ENCODE measurements at places on chromosomes 2 and 18.
A peak's percentile ranks its signal among the peaks of the same experiment; 100 is the strongest.

DNA sequence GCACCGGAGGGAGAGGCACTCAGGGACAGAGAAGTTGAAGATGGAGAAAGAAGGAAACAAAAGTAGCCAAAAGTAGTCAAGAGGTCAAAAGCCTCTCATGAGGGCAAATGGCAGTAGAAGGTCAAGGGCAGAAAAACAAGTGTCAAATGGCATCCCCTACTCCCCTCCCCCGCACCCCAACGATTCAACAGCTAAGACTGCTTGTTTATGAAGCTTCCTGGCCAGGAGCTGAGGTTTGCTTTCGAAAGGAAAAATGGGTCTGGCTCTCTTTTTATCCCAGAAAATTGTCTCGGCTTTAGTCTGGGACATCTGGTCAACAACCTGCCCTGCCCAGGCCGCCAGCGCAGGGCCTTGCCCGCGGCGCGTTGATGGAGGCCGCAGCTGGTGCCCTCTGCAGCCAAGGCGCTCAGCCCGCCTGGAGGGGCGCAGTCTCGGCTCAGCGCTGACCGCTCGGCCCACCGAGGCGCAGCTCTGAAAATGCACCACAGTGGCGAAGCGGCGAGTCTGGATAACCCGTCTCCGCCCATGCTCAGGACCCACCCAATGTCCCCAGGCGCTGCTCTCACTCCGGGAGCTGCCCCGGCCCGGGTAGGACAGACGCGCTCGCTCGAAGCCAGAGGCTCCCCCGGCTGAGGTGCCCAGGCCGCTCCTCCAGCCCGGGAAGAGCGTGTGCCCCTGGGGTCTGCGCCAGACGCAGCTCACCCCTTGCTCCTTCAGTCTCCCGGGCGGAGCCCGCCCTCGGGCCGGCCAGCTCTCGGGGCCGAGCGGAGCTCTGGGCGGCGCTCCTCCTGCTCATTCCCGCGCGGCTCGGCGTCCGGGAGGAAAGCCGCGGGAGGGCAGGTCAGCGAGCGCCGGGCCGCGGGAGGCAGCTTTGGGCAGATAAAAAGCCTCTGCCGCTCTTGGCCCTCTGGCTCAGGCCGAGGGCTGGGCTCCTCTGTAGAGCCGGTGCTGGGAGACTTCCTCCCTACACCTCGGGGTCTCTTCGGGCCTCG lies 1.8 kb upstream of the TBR1 start:
- DNase-seq = peak; percentile 57

- DNase-seq = no peak
These were observed 1632.8 kb upstream of the CELF4 start for GRCh38 chr18:39198376-39198775.

DNA sequence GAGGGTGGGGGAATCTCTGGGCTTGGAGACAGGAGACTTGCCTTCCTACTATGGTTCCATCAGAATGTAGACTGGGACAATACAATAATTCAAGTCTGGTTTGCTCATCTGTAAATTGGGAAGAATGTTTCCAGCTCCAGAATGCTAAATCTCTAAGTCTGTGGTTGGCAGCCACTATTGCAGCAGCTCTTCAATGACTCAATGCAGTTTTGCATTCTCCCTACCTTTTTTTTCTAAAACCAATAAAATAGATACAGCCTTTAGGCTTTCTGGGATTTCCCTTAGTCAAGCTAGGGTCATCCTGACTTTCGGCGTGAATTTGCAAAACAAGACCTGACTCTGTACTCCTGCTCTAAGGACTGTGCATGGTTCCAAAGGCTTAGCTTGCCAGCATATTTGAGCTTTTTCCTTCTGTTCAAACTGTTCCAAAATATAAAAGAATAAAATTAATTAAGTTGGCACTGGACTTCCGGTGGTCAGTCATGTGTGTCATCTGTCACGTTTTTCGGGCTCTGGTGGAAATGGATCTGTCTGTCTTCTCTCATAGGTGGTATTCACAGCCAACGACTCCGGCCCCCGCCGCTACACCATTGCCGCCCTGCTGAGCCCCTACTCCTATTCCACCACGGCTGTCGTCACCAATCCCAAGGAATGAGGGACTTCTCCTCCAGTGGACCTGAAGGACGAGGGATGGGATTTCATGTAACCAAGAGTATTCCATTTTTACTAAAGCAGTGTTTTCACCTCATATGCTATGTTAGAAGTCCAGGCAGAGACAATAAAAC lies 6.5 kb downstream of the TTR start:
- DNase-seq = no peak

- peak; percentile 56 for DNase-seq
These were observed 143.6 kb upstream of the MAP3K20 start for GRCh38 chr2:172931918-172932520.

DNA sequence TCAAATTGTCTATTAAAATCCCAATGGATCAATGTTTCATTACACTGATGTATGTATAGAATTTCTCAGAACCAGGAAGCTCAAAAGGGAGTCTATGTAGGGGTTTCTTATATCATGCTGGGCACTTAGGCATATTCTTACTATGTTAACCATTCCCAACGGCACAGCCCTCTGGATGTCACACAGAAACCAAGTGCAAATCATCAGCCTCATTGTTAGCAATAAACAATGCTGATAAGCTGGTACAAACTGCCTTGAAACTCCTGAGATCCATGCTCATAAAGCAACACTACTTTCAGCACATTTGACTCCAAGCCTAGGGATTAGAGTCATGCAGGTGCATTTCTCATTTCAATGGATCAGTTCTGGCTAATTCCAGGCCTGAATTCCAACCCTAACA lies 730.2 kb upstream of the SLC39A10 start:
- DNase-seq = no peak

DNA sequence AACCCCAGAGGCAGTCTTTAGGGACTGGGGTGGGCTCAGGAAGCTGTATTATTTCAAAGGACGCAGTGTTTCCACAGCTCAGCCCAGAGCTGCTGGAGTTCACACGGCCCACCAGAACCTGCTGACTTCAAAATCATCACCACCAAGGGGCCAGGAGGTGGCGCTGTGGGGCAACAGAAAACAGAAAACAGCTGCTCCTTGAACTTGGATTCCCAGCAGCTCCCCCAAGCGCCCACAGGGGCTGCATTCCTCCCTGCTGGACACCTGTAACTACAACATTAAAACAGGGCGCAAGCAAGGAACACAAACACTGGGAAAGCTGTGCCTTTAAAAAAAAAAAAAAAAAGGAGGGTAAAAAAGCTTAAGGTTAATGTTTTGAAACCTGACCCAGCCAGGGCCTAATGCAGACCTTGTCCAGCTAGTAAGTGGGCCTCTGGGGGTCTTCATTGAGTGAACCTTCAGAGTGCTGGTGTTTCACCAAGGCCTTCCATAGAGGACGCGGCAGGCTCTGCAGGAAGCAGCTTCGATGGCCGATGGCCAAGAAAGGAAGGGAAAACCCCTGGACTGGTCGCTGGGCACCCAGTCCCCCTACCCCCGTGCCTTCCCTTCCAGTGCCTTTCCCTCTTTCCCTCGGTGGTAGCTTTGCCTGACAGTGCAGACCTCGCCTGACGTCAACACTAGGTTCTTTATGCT lies 25.9 kb downstream of the MLPH start:
- peak; percentile 78 for DNase-seq

GRCh38 chr2:227942021-227942420 lies 70.6 kb downstream of the DAW1 start:
- DNase-seq = no peak

DNA sequence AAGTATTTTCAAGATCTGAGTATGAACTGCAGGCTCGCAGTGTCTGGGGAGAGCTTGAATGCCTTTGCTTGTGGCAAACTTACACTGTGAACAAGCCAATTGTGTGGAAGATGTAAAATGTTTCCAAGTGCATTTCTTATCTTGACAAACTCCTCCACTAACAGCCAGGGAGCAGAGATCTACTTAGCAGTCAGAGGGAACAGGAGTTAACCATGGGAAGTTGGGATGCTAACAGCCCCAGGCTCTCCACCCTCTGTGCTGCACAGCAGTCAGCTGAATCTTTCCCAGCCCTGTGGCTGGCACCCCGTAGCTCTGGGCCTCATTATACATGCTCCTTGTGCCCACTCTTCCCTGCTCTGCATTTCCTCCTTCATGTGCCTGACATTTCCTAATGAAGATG lies 450.2 kb downstream of the TSN start:
- no peak for DNase-seq

DNA sequence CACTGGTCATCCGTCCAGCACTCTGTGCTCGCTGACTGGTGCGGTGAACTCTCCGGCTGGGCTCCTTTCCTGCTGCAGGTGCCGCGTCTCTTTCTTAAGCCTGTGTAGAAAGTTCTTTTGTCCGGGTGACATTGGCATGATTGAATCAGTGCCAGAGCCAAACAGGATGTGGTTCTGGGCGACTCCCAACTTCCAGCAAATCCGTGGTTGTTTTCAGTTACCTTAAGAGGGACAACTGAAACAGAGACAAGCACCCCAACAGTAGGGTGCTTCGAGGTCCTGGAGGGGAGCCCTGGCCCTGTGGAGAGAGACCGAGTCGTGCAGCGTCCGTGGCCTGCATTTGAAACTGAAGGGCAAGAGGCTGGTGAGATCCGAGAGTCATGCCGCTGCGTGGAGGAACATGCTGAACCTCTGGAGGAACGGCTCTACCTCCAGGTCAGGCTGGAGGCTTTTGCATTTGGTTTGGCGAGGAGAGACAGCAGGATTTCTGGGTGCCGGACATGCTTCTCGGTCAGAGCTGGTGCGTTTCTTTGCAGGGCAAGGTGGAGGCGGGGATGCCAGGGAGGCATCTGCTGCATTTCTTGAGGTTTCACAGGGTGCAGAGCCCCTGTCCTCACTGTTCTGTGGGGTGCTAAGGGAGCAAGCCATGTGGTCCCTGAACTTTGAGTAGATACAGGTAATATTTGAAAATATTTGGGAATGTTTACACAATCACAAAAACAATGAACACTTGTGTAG lies 26.8 kb downstream of the SH3BP4 start:
- DNase-seq = no peak

GRCh38 chr2:98833172-98833916 lies 102.4 kb upstream of the MGAT4A start:
- DNase-seq = no peak

DNA sequence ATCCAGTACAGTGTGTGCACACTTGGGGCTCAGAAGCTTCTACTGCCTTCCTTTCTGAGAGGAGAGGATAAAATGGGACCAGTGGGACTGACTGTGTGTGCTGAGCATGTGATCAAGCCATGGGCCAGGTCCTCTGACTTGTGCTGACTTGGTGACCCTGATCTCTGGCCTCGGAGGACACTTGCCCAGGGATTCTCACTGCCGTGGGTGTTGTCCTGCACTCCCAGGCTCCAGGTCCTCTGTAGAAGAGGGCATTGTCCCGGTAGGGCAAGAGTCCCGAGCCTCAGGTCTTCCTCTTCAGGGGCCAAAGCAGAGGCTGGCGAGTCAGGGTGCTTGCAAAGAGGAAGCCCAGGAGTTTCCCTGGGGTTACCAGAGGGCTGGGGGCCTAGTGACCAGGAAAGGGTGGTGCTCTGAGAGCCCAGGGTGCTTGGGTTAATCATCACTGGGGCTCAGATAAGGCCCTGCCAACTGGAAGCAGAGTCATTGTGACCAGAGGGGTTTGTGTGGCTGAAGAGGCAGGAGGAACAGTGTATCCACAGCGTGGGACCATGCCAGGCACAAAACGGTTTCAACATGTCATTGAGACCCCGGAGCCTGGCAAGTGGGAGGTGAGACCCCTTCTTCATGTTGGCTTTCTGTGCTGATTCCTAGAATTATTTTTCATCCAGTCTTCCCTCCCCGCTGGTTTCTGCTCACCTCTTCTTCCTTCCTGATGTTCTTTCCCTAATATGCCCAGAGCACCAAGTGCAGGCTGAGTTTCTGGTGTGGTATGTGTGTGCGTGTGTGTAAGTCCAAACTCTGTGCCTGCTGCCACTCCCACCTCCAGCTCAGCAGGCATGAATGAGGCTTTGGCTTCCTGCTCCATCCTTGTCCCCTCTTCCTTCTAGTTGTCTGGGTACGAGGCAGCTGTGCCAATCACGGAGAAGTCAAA lies at the start of gene GCKR:
Gene GCKR, plus strand, starts transcription at position 483 of the 931 bp plus-strand sequence. Its CDS starts 66 bp downstream, at position 549.
- no peak for DNase-seq

DNA sequence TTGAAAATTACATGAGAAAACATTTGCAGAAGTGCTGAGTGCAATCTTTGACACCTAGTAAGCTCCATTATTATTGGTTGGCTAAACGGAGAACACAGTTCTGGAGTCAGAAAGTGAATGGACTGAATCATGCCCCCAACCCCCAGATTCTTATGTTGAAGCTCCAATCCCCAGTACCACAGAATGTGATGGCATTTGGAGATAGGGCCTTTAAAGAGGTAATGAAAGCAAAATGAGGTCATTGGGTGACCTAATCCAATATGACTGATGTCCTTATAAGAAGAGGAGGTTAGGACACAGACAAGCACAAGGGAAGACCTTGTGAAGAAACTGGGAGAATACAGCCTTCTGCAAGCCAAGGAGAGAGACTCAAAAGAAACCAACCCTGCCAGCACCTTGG lies 200.9 kb upstream of the EPAS1 start:
- no peak for DNase-seq

GRCh38 chr2:146240391-146240790 lies 1604.4 kb upstream of the ACVR2A start:
- no peak for DNase-seq

GRCh38 chr2:241762321-241762932 lies 14.2 kb upstream of the GAL3ST2 start:
- no peak for DNase-seq

DNA sequence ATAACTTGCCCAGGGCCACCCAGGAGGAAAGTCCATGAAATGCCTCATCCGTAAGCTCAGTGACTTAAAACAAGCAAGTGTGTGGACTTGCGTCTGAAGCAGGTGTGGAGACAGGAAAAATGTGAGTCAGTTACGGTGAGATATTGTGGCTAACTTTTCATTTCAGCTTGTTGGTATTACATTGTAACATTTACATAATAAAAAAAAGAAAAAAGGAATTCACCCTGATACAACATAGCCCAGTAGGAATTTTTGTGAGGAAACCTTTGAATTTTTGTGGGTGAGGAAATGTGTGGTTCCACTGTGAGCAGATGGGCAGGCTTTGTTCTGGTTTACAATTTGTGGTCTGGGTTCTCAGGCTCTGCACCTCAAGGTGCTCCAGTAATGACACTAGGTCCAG lies 33.7 kb upstream of the LYPD6B start:
- DNase-seq = no peak

GRCh38 chr2:219731173-219731572 lies 103.7 kb downstream of the SLC4A3 start:
- DNase-seq = no peak

GRCh38 chr2:37191747-37192146 lies 3.3 kb upstream of the SULT6B1 start:
- no peak for DNase-seq

DNA sequence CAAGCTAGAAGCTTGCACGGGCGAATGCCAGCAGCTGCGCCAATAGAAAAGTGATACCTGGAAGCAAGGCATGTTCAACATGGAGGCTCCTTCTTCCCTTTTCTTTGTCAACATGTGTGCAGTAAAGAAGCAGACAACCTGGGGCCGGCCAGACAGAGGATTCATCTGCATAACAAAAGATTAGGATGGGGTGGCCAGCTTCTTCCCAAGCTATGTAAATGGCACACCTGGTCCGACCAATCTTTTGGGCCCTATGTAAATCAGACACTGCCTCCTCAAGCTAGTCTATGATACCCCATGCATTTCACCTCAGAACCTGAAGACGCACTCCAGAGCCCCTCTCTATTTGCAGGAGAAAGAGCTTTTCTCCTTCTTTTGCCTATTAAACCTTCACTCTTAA lies 66.4 kb upstream of the TGFA start:
- DNase-seq = no peak

GRCh38 chr2:81467096-81467495 lies 1162.5 kb upstream of the LRRTM1 start:
- no peak for DNase-seq

GRCh38 chr2:200226451-200227426 lies 79.8 kb upstream of the SPATS2L start:
- DNase-seq = no peak

All from globus pallidus (tissue), 1 donor.